Endodermal cell (in vitro differentiated cells): ENCODE measurements at places on chromosomes 3 and 15. TPM values are rescaled to one million over a fixed set of nuclear protein-coding genes. Genes with fewer than 3 reads are reported as not detected.

DNA sequence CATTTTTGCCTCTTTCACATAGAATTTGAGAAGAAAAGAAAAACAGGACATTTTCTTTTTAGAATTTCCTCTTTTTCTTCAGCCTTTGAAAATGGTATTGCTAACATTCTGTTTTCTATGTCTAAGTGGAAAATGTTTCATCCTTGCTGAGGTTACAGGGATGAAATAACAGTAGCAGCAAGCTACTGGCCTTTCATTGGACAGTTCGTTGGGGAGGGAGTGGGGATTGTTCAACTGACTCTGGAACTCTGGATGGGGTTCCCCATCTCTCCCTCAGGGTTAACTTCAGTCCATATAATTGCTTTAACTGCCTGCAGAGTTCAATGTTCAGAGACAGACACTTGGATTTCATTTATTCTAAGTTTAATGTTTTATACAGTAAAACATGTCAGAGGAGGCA, 346.0 kb downstream of the NLGN1 start:
- H3K4me1 ChIP-seq = no peaks in the 10 kb centered on the region
- no peaks in the 10 kb centered on the region for H3K27me3 ChIP-seq
- H3K27ac ChIP-seq = no peak overlapping the region
- H3K4me3 ChIP-seq = no peak overlapping the region
- no peak for DNase-seq

DNA sequence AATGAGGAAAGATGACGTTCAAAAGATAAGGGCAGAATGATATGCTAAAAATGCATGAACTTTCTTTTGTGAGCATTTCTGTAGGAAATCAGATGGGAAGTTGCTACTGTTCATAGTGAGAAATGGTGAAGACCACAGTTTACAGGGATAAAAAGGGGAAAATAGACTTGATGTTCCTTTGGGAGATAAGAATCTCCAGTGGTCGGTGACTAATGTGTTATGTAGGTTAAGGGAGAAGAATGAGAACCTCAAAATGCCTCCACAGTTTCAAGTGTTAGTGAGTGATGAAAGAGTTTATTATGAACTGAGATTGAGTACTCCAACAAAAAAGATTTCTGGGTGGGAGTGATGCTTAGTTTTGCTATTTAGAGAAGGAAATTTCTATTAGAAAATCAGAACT, 247.2 kb downstream of the LSAMP start:
- H3K36me3 ChIP-seq = no peaks in the 10 kb centered on the region
- H3K4me1 ChIP-seq = no peaks in the 10 kb centered on the region
- no peaks in the 10 kb centered on the region for H3K27me3 ChIP-seq
- no peak overlapping the region for H3K27ac ChIP-seq

- H3K27ac ChIP-seq = no peak overlapping the region
- H3K36me3 ChIP-seq = no peaks in the 10 kb centered on the region
- H3K4me1 ChIP-seq = no peaks in the 10 kb centered on the region
- no peak overlapping the region for H3K4me3 ChIP-seq
Observed at GRCh38 chr3:189622629-189623028, 8.6 kb upstream of the TP63 start.

PLD1 gene
- 9.5 and 11.6 TPM in 2 replicates for total RNA-seq

DPPA2 gene
- 1.5 to 1.7 TPM (median 1.6 TPM) in 3 replicates for total RNA-seq

GP9 gene
- total RNA-seq = not detected in 3 replicates

CFAP100 gene
- 0.66 and 0.70 TPM in 2 replicates for total RNA-seq
